ENCODE measurements at places on chromosomes 2 and 18.

DNA sequence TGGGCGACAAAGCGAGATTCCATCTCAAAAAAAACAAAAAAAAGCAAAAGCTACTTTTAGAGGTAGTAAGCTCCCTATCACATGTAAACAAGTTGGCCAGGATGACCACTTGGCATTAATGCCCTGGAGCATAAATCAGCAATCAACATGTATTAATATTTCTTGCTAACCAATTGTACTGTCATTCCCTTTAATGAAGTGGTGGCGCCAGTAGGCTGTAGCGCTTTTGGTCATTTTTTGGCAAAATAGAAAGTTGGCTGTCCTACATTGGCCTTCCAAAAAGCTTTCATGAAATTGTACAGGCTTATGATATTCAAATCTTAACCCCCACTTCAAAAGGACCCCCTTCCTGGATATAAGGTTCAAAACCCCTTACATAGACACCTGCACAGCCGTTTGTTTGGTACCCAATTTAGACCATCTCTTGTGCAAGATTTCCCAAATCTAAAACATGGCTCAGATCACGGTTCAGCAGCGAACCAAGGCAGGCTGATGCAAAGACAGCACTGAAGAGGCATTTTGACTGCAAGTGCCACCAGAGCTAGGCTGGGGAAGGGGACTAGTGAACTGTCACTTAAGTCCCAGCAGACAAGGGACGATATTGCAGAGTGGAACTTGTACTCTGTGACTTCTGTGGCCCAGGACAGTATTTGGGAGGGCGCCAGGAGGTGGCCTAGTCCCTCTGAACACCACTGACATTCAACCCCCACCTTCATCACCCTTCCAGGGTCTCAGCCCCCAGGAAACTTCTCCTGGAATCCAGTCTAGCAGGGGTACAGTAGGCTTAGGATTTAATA lies 31.9 kb downstream of the SMAD7 start:
- no peak for DNase-seq

GRCh38 chr2:234425639-234426603 lies 71.0 kb downstream of the ARL4C start:
- no peak for DNase-seq

GRCh38 chr2:166895243-166895642 lies 7.0 kb downstream of the XIRP2 start:
- no peak for DNase-seq

- no peak for DNase-seq
Measured at GRCh38 chr2:42053482-42053790, 5.6 kb downstream of the PKDCC start.

GRCh38 chr2:72991439-72991725 lies 74.1 kb downstream of the EMX1 start:
- DNase-seq = no peak
